ENCODE measurements at places on chromosomes 2 and 18. TPM values are rescaled to one million over a fixed set of nuclear protein-coding genes. Genes with fewer than 3 reads are reported as not detected.

Gene TNFRSF11A
- 0.63 TPM for total RNA-seq

Gene ANKRD36C
- 589 TPM for total RNA-seq

Gene RELCH
- total RNA-seq, result 133 TPM

Gene EMILIN1
- total RNA-seq, result 2.2 TPM

Gene FER1L5
- total RNA-seq, result 1.6 TPM

Gene B3GNT7
- 1.3 TPM for total RNA-seq

Gene DSG2
- total RNA-seq, result 2.2 TPM

Gene RSAD2
- 5.9 TPM for total RNA-seq

Gene CENPA
- 1.3 TPM for total RNA-seq

Gene DSG1
- total RNA-seq, result not detected

Gene PIKFYVE
- total RNA-seq, result 63.9 TPM

Gene NCKAP5
- total RNA-seq, result 19.7 TPM

Gene BOLL
- total RNA-seq, result not detected

Gene DSG4
- not detected for total RNA-seq

Gene FEV
- total RNA-seq, result not detected

Gene COL6A3
- total RNA-seq, result 2.8 TPM

Gene ANKRD53
- total RNA-seq, result 1.9 TPM

Gene ABCB11
- 1.6 TPM for total RNA-seq

Gene MAB21L4
- total RNA-seq, result not detected

Gene CYP27C1
- total RNA-seq, result 3.1 TPM

Gene SLC9A4
- total RNA-seq, result 0.63 TPM

Gene IL36G
- not detected for total RNA-seq

Data from parietal lobe (tissue), 2 donors.